Activated CD4-positive, alpha-beta T cell treated with anti-CD3 and anti-CD28 coated beads, Interleukin-2, amount 50 U/mL, for 24 hours (primary cell): ENCODE measurements at places on chromosomes 2 and 18.

DNA sequence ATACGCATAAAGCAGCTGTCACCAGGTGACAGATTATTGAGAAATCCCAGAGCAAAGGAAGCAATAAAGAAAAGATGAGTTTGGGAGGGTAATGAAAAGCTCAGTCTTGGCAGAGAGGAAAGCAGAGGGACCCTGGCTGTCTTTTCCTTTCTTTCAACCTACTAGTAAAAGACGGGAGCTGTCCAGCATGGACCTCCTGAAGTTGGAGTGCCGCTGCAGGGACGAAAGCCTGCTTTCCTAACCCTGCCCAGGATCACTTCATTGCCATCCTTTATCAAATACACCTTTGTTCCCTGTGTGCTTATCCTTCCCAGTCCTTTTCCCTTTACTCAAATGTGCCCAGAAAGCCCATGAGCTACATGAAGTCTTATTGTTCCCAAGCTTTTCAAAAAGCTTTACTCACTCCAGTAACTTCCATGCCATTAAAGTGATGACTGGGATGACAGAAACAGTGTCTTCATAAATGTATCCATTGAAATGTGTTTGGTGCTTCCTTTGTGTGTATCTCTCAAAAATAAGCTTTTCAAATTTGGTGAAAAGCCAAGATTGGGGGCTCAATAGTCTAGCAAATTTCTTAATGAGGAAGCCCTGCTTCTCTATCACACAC, 3.7 kb upstream of the SPR start:
- no peak for DNase-seq

DNA sequence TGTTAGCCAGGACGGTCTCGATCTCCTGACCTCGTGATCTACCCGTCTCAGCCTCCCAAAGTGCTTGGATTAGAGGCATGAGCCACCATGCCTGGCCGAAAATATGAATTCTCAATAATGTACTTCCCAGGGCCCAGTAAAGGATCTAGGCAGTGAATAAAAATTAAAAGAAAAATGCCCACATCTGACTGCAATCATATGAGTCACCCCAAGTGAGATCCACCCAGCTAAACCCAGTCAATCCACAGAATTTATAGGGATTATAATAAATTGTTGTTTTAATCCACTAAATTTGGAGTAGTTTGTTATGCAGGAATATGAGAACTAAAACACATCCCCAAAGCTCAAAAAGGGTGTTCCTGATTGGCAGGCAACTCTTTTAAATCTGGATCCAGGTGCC, 93.5 kb upstream of the STK39 start:
- DNase-seq, result no peak

- DNase-seq, result no peak
Observed at GRCh38 chr18:27017901-27018500, 152.5 kb upstream of the AQP4 start.

- no peak for DNase-seq
Observed at GRCh38 chr2:239898292-239898925, 126.7 kb downstream of the NDUFA10 start.

- no peak for DNase-seq
Observed at GRCh38 chr2:84187258-84187657, 271.8 kb downstream of the SUCLG1 start.

DNA sequence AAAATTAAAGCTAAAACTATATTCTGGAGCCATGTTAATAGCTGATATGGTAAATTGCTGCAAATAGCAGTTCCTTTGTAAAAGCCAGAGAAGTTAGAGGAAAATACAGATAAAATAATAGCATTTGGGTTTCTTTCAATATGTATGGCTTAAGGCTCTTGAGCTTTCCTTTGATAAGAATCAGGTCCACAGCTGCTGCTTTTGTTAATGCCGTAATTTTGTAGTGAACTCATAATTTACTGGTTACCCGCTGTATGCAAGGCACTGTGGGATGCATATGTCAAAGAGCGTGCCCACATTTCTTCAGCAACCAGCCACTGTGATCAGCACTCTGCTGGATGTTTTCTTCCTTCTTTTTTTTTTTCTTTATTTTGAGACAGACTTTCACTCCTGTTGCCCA, 79.1 kb downstream of the MOGAT1 start:
- no peak for DNase-seq

DNA sequence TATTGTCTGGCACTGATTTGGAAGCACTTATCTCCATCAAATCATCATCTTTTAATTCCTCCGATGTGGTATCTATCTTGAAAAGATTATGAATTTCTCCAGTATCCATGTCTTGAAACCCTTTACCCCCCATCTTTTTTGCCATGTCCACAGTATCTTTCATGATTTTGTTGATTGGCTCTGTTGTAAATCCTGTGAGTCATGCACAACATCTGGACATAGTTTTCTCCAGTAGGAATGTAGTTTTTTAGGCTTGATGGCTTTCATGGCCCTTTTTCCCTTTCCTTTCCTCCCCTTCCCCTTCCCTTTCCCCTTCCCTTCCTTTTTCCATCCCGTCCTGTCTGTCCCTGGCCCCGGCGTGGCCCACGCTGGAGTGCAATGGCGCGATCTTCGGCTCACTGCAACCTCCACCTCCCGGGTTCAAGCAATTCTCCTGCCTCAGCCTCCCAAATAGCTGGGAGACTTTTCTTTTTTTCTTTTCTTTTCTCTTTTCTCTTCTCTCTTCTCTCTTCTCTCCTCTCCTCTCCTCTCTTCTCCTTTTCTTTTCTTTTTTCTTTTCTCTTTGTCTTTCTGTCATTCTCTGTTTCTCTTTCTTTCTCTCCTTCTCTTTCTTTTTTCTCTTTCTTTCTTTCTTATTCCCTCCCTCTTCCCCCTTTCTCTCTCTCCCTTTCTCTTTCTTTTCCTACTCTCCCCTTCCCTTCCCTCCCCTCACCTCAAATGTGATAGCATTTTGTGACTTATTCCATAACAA, 18.4 kb upstream of the ZNF638 start:
- no peak for DNase-seq

- DNase-seq, result no peak
Observed at GRCh38 chr18:79949697-79950487, 1.6 kb downstream of the SLC66A2 start.

GRCh38 chr2:227406177-227407031, 18.7 kb upstream of the SCYGR1 start:
- no peak for DNase-seq

- DNase-seq, result no peak
Observed at GRCh38 chr2:216687646-216688045, 7.7 kb downstream of the IGFBP5 start.

GRCh38 chr2:10957391-10957790, 45.7 kb downstream of the KCNF1 start:
- no peak for DNase-seq

DNA sequence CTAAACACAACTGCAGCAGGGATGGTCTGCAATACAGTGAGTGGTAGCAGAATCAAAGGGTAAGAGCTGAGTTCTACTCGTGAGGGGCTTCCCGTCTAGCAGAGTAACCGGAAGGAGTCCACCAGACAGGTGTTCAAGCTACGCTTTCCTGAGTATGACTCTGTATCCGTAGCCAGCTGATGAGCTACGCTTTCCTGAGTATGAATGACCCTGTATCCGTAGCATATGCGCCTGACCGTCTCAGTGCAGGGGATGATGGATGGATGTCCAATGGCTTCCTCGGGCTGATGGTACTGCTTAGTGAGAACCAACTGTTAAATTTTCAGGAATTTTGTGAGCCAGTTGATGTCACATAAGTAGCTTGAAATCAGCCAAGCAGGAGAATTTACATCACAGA, 244.1 kb upstream of the MYT1L start:
- no peak for DNase-seq

- no peak for DNase-seq
Observed at GRCh38 chr2:223855426-223855825, 18.0 kb upstream of the AP1S3 start.

DNA sequence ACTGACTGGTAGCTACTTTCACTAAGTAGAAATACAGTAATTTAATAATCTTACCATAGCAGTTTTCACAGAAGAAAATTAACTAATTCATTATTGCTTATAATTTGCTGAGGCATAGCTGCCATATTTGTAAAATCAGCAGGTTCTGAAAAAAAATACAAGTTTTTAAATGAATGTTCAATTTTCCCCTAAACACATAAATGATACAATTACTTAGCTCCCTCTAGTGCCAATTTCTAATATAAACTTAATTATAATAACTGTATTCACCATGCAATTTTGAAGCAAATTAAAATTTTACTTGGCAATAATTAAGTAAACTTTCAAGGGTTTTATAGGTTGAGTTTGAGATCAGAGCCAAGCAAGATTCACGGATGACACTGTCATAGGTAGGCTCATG, 1321.6 kb upstream of the ACVR2A start:
- no peak for DNase-seq

- no peak for DNase-seq
Observed at GRCh38 chr2:127095784-127096183, 11.2 kb downstream of the BIN1 start.

GRCh38 chr2:182705761-182706160, 10.3 kb upstream of the DNAJC10 start:
- DNase-seq, result no peak

DNA sequence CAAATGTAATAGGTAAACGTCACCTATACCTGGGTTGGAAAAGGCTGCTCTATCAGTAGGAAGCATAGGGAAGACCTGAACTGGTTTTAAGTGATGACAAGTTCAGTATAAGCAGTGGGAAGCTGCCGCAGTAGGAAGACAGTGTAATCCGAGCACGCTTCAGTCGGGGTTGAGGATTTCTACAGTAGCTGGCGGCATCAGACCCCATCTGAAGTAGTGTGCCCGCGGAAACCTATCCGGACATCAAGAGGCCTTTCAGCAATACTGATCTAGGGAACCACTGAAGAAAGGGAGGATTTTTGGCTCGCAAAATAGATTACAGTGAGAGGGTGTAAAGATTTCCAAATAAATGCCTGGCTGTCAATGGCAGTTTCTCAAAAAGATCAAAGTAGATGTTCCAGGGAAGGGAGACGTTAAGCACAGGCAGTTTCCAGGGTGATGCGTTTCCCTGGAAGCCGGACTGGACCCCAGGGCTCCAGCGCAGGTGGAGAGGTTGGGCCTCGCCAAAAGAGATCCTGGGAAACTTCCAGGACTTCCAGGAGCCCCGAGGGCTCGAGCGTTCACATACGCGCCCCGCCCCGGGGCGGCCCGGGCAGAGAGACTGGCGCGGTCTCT, 5.3 kb downstream of the LOXL3 start:
- no peak for DNase-seq

GRCh38 chr2:119247844-119248271, 24.2 kb downstream of the STEAP3 start:
- DNase-seq, result no peak

DNA sequence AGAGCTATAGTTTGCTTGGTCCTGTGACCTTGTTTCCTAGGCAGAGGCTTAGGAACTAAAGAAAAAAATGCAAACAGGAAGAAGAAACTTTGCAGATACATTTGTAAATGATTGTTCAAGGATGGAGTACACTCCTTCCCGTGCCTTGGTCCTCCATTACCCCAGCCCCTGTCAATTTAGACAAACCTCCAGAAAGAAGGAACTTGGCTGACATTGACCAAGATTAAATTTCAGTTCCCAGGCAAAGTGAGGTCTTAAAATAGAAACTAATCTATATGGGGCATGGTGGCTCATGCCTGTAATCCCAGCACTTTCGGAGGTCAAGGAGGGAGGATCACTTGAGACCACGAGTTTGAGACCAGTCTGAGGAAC, 179.9 kb upstream of the FN1 start:
- DNase-seq, result no peak

- peak; percentile 35 for DNase-seq
Observed at GRCh38 chr2:237774811-237775553, 23.6 kb upstream of the RBM44 start.

GRCh38 chr2:238254095-238254723, 14.4 kb upstream of the HES6 start:
- DNase-seq, result no peak

DNA sequence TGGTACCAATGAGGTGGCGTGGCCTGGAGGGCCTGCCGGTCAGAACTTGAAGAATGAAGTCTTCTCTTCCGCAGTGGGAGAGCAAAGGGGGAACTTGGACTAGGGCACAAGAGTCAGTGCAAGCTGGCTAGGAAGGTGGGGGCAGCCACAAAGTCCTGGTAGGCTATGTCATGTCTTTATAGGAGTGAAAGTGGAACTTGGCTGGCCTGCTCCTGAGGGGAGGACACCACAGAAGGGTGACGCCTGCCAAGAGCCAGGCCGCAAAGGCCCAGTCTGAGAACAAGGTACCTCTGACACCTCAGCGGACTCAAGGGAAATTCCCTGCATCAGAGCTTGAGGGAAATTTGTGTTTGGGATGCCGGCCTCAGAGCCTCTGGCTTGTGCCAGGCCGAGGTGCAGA, 32.2 kb upstream of the MAP3K20 start:
- DNase-seq, result no peak

DNA sequence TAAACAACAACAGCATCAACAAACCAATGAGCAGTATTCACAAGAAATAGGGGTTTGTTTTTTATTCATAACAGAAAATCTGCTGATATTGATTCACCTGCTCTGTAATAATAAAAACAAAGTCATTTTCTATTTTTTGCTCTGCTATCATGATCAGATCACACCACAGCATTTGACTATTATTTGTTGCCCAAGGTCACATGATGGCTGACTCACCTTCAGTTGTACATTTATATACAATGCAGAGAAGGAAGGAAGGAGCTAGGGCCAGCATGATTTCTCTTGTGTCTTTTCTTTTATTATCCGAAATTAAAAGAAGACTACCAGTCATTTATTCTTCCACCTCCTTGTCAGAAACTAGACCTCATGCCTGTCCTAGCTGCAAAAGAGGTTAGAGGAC, 1427.7 kb upstream of the CELF4 start:
- DNase-seq, result no peak

DNA sequence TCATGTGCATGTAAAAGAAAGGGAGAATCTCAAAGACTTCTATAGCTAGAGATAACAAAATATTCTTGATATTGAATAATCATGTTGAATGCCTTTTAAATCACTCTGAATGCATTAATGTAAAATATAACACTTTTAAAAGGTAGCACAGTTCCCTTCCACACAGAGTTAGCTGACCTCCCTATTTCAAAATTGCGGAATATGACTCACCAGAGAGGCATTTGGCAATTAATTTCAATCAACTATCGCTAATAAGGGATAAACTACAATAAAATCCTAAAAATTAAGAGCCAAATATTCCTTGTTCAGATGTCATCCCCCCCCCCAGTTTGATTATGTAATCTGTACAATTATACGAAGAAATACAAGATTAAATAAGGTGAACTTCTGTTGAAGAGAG, 29.3 kb downstream of the ZC3H15 start:
- no peak for DNase-seq

- no peak for DNase-seq
Observed at GRCh38 chr2:181959508-181959907, 26.1 kb upstream of the PPP1R1C start.

GRCh38 chr2:9887513-9887912, 44.2 kb downstream of the TAF1B start:
- DNase-seq, result no peak

GRCh38 chr2:36371070-36371874, 15.7 kb downstream of the CRIM1 start:
- DNase-seq, result no peak
